Activated T-cell treated with anti-CD3 and anti-CD28 coated beads, Interleukin-2, amount 50 U/mL, for 72 hours (primary cell): ENCODE measurements at places on chromosomes 7 and 10.

- no peak for DNase-seq
Measured at GRCh38 chr7:100532165-100533022, 6.6 kb upstream of the AGFG2 start.

GRCh38 chr10:62046522-62047227 lies 145.2 kb downstream of the ARID5B start:
- DNase-seq = no peak

DNA sequence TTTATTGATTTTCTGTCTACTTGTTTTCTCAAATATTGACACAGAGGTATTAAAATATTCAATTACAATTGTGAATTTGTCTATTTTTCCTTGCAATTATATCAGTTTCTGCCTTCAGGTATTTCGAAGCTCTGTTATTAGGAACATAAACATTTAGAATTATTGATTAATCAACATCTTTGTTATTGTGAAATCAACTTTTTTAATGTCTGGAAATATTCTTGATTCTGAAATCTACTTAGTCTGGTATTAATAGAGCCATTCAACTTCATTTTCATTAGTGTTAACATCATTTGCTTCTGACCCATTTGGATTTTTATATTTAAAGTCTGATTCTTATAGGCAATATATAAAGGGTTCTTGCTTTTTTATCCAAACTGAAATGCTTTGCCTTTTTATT lies 69.8 kb upstream of the CALN1 start:
- DNase-seq = no peak

- DNase-seq = no peak
Measured at GRCh38 chr7:139630643-139631519, 107.4 kb downstream of the CLEC2L start.

DNA sequence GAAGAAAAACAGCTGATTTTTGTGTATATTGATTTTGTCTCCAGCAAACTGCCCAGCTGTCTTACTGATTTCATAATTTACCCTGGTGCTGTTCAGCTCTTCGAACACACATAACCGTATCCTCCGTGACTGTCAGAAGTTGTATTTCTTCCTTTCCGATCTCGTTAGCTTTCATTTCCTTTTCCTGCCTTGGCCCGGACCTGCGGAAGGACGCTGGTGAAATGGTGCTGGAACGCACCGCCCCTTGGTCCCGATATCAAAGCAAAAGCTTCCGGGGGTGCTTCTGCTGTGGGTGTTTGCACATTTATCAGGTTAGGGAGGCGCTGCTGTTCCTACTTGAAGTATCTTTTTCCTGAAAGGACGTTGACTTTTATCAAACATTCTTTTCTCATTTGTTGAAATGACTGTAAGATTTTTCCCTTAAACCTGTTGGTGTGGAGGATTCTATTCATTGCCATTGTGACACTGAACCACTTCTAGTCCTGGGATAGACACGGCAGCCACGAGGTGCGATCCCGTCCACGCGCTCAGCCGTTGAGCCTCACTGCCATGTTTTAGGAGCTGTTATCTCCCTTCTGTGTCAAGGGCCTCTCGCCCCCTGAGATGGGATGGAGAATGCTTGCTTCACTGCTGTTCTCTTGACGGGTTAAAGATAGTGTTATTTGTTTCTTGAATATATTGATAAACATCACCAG lies 72.6 kb downstream of the FOXL3 start:
- peak; percentile 54 for DNase-seq
